ENCODE measurements at places on chromosomes 6 and 20.

DNA sequence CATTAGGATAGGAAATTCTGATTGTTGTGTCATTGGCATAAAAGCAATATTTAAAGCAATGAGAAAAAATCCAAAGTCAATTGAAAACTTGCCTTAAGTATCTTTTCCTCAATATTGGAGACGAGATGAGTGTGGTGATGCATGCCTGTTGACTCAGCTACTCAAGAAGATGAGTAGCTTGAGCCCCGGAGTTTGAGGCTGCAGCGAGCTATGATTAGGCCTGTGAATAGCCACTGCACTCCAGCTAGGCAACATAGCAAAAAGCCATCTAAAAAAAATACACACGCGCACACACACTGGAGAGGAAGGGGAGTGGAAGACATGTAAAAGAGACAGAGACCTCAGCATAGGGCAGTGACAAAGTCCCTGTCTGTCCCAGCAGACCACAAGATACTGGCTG, 9.7 kb upstream of the MARCKS start:
- DNase-seq, result no peak

- no peak for DNase-seq
Measured at GRCh38 chr6:130431346-130431852, 65.6 kb downstream of the TMEM200A start.

- DNase-seq, result peak; percentile 16
Measured at GRCh38 chr20:57089699-57090144, 176.7 kb downstream of the BMP7 start.

GRCh38 chr20:62208795-62209755, 11.0 kb downstream of the HRH3 start:
- no peak for DNase-seq

- DNase-seq, result no peak
Measured at GRCh38 chr6:156618600-156619205, 158.5 kb upstream of the ARID1B start.

DNA sequence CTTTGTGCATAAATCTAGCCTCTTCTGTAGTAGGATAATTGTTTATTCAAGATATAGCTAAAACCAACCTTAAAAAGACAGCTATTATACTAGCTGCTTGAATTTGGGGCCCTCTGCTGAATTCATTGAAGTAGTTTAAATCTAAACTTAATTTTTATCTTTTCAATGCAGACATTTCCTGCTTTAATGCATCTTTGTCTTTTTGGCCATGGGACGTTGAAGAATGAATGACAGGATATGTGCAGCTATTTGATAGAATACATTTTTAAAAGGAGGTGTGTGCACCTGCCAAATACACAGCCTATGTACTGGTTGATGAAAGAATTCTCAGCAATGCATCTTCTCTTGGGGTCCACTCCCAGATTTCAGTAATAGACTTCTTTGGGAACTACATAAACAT, 524.9 kb downstream of the PHF3 start:
- DNase-seq, result no peak

DNA sequence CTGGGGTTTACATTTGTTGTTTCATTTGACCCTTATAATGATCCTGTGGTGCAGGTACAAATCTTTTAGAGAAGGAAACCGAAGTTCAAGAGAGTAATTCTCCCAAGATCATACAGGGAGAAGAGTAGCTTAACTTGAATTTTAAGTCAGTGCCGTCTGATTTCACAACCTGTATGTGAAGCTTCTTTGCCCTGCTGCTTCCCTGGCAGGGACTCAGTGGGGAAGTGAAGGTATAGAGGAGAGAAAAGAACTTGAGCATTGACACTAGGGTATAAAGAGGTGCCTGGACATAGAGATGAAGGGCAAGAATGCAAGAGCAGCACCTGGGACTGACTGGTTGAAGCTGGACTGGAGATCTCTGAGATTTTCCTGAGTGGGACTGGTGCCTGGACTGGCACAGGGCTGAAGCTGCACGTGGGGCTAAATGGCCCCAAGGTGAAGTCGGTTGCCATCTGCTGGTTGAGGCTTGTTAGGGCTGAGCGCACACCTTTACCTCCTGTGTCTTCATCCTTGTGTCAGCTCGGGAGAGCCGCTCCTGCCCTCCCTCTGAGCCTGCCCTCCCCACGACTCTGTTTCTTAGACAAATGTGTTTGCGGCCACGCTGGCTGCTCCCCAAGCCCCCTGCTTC, 41.8 kb downstream of the FARS2 start:
- peak; percentile 22 for DNase-seq

DNA sequence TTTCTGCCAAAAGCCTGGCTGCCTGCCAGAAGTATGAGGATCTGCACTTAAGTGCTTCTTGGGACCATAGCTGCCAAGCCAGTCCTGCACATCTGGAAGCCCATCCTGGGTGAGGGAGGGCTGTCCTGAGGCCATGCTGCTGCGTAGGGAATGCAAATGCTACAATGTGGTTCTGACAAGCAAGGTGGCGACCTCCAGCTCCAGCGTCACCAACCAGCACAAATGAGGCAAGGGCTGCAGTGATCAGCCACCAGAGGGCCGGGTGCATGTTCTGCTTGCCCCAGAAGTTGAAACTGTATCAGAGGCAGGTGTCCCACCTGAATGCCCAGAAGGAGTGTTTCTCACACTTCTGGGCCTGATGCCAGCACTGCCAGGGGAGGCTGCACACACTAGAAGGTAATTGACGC, 99.1 kb upstream of the KCNQ5 start:
- DNase-seq, result peak; percentile 1

DNA sequence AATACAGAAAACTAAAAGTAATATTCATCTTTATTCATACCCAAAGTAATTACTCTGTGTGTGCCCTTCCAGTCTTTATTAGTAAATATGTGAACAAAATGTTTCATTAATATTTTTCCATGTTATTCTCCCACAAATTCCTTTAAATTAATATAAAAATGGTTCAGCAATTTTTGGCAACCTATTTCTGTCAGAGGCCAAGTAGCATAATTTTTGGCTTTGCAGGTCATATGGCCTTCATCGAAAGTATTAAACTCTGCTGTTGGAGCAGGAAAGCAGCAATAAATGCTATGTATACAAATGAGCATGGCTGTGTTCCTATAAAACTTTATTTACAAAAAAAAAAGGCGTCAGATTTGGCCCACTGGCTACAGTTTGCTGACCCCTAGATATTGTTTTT, 16.1 kb downstream of the ZC2HC1B start:
- no peak for DNase-seq

GRCh38 chr6:38804358-38804757, 89.2 kb downstream of the DNAH8 start:
- no peak for DNase-seq

DNA sequence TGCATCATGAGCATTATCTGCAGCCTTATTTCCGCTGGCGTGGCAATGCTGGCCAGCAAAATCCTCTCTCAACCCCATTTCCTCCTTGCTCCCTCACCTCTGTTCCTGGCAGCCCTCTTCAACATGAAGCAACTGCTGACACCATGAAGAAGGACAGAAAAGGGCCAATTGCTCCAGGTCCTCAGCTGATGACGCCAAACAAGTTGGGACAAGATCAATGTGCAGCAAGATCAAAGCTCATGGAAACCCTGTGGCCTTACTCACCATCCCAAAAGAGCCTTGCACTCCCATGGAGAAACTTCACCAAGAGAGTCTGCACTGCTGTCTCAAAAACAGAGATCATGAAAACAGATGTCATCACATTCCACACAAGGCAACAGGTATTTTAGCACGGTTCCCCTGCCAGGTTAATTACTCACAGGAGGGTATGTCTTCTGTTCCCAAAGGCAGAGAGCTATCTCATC, 7.4 kb downstream of the GFOD1 start:
- DNase-seq, result no peak

GRCh38 chr6:82057846-82058554, 189.5 kb downstream of the IBTK start:
- no peak for DNase-seq

DNA sequence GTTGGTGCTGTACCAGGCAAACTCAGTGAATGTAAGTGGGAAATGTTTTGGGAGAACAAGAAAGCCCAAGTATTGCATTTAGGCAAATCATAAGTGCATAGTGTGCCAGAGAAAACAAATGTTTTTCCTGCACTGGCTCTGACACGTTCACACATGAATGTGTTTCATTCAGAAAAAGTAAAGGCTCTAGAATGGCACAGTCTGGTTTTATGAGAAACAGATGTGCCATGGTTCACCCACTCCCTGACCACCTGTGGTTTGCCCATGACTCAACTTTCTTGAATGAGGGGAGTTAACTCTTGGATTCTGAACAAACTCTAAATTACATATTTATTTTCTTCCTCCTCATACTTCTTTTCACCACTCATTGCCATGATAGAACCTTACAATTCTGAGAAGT, 126.9 kb downstream of the KCNQ5 start:
- no peak for DNase-seq

- no peak for DNase-seq
Measured at GRCh38 chr6:148497257-148497656, 154.6 kb downstream of the SASH1 start.

GRCh38 chr6:46128476-46128875, 1.3 kb upstream of the ENPP4 start:
- no peak for DNase-seq

DNA sequence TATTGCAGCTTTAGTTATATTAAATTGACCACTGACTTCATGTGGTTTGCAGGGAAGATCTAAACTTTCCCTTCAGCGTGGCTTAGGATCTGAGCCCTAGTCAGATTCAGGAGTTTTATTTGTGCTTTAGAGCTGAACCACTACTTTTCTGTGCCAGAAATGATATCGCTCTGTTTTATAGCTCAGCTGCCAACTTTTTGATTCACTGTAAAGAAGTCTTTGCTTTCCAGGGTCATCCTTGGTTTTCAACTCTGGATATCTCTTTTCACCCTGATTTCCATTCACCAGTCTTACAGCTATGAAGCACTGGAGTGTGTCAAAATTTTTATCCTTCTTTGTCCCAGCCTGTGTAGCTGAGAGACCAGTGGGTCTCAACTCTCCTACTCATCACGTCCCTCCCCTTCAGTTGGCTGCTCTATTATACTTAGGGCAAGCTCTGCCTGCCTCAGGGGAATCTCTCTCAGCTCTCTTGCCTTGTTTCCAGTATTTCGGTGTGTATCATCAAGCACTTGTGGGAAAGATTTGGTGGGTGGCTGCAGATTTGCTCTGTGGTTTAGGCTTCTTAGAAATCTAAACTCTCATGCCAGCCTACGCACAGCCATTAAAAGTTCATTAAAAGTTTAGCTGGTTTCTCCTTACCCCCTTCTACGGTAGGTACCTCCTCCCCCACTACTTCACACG, 425.5 kb downstream of the TENT5A start:
- DNase-seq, result no peak

- no peak for DNase-seq
Measured at GRCh38 chr20:6700563-6701329, 66.7 kb upstream of the BMP2 start.
